Adrenal gland (tissue), 19 donors: ENCODE measurements at places on chromosomes 3 and 15. TPM values are rescaled to one million over a fixed set of nuclear protein-coding genes. Genes with fewer than 3 reads are reported as not detected.

DNA sequence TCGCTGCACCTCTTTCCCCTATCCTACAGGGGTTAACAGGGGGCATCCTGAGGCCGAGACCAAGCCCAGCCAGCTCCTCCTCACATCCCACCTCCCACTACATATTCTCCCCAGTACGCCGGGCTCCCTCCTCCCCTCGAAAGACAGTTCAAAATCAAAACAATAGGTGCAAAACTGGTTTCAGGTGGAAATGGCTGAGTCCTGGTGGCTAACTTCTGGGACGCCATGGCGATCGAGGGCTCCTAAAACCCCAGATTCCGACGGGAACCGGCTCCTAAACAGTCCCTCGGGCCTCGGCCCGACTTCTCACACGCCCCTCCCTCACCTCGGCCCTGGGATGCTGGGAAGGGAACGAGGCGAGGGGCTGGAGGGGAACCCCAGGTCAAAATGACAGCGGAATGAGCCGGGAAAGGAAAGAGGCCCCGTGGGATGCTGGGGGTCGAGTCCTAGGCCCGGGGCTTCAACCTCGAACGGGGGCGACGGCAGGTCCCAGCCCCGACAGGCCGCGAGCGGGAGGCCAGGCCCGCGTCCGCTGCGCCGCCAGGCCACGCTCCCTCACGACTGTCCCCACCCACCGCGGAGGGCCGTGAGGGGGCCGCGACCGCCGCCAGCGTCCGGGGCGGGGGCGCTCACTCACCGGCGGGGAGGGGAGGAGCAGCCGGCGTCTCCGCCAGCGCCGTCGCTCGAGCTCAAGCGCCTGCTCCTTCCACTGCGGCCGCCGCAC is 492 bp downstream of the TMCC1 start:
- peak; percentile 70 for DNase-seq

Gene KCNMB3
- total RNA-seq = 5.5 TPM

Gene COL6A5
- not detected for total RNA-seq

Gene C3orf85
- total RNA-seq = not detected

GRCh38 chr15:66997212-66997611 is 68.2 kb upstream of the SMAD3 start:
- no peak for DNase-seq

GRCh38 chr3:139524841-139525636 is 14.5 kb downstream of the RBP1 start:
- no peak for DNase-seq

Gene SLC28A2
- total RNA-seq = under 0.01 TPM

DNA sequence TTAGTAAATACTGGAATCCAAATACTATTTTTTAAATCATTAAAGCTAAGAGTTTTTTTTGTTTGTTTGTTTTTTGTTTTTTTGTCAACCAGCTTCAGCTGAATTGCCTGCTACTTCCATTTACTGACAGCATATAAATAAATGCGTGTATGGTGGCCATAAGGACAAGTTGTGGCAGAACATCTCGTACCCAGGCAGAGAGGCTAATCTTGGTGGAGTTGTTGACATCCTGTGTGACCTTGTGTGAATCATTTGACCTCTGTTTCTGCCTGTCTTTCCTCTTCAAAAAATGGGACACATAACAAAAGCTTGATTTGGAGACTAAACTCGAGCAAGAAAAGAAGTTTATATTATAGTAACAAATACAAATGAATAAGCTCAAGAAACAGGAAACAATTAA is 734.2 kb downstream of the MCTP2 start:
- peak; percentile 35 for DNase-seq
